ENCODE measurements at places on chromosomes 3 and 15.

- no peak for DNase-seq
These were observed 63.9 kb downstream of the ETV5 start for GRCh38 chr3:186044968-186045367.

- DNase-seq, result no peak
These were observed 681 bp upstream of the IL17RE start for GRCh38 chr3:9901967-9902366.

- DNase-seq, result no peak
These were observed 2.6 kb upstream of the C15orf62 start for GRCh38 chr15:40766906-40767837.

- no peak for DNase-seq
These were observed 61.0 kb upstream of the ST3GAL6 start for GRCh38 chr3:98702166-98702565.

GRCh38 chr3:179551349-179552105 is 11.2 kb upstream of the ACTL6A start:
- no peak for DNase-seq
